Hepatocyte (in vitro differentiated cells): ENCODE measurements at places on chromosomes 13 and 19. TPM values are rescaled to one million over a fixed set of nuclear protein-coding genes. Genes with fewer than 3 reads are reported as not detected.

TPRX2 gene
- not detected in 2 replicates for total RNA-seq

CYP2A6 gene
- 1.1 and 1.4 TPM in 2 replicates for total RNA-seq

PSG6 gene
- total RNA-seq: not detected in 2 replicates

KIR3DL1 gene
- not detected in 2 replicates for total RNA-seq

SH2D3A gene
- total RNA-seq: 14.8 and 18.9 TPM in 2 replicates

CD70 gene
- total RNA-seq: not detected in 2 replicates

IZUMO2 gene
- not detected in 2 replicates for total RNA-seq

SULT2A1 gene
- 188 and 193 TPM in 2 replicates for total RNA-seq
